ENCODE measurements at places on chromosomes 5 and 9. TPM values are rescaled to one million over a fixed set of nuclear protein-coding genes. Genes with fewer than 3 reads are reported as not detected.

CATSPER3 gene
- 0.31 TPM for total RNA-seq

ENHO gene
- 3.4 TPM for total RNA-seq

GDA gene
- 0.49 TPM for total RNA-seq

INSYN2B gene
- 0.04 TPM for total RNA-seq

VLDLR gene
- 18.9 TPM for total RNA-seq

FBXO4 gene
- total RNA-seq: 12.8 TPM

STPG3 gene
- not detected for total RNA-seq

UGT3A1 gene
- 10.7 TPM for total RNA-seq

OGN gene
- total RNA-seq: 454 TPM

SLC36A2 gene
- 0.04 TPM for total RNA-seq

GARIN3 gene
- not detected for total RNA-seq

ORM2 gene
- total RNA-seq: not detected

PRR7 gene
- 0.93 TPM for total RNA-seq

Data from muscle of leg (tissue), 16 donors.